CD4-positive, alpha-beta memory T cell (primary cell): ENCODE measurements at places on chromosomes 6 and 20. TPM values are rescaled to one million over a fixed set of nuclear protein-coding genes. Genes with fewer than 3 reads are reported as not detected.

DNA sequence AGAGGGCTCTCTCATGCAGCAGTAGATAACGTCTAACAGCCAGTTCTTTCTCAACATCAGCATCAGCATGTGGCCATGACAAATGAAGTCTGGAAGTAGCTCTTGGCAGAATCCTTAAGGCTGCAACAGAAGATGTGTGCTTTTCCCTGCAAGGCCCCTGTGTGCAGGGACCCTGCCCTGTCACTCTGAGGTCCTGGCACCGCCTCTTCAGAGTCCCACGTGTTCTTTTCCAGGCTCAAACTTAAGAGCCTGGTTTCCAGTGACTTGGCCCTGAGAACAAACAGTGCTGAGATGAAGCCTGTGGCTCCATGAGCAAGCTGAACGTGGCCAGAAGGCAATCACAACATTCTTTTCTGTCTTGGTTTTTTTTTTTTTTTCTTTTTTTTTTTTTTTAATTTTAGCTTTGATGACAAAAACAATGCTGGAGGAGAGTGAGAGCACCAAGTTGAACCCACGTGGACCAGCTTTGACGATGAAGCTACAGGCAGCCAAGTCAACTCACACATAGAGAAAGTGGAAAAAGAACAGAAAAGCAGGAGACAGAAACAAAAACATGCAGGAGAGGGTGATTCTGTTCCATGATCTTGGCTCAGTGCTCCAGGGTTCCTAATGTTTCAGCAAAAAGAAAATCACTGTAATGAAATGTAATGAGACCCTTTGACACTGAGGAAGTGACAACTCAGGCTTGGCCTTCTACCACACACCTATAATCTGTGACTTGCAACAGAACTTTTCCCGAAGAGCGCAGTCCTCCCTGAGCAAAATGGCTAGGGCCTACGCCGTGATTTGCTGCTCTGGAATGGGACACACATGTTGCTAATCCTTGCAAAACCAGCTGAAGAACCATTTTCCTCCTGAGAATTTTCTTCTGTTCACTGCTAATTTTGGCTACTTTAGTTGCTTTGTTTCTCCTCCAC is 86.1 kb downstream of the FOXC1 start:
- no peak for DNase-seq
- H3K36me3 ChIP-seq: no peaks in the 10 kb centered on the region
- H3K27ac ChIP-seq: no peak overlapping the region
- no peak overlapping the region for H3K4me3 ChIP-seq

GRCh38 chr6:129776542-129777330 is 66.8 kb upstream of the ARHGAP18 start:
- no peak overlapping the region for H3K4me3 ChIP-seq
- no peaks in the 10 kb centered on the region for H3K36me3 ChIP-seq
- H3K27me3 ChIP-seq: no peaks in the 10 kb centered on the region
- H3K27ac ChIP-seq: no peak overlapping the region
- DNase-seq: no peak

DNA sequence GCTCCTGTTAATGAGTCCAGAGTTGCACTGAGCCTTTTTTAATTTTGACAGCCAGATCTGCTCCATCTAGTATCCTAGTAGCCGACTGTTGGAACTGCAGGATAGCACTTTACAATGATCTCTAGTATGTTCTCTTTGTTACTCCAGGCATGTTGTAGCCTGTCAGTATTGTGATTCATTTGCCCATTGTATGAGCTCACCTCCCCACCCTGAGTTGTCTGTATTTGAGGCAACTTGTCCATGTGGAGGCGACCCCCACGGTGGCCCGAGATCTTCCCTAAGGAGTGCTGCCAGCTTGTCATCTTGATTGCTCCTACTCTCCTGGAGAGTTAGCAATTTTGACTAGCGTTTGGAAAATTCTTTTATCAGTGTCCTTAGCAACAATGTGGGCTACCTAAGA is 67.2 kb downstream of the DHX35 start:
- peaks cover 5% of the 10 kb centered on the region for H3K36me3 ChIP-seq
- H3K4me1 ChIP-seq: peaks cover 19% of the 10 kb centered on the region
- no peak overlapping the region for H3K4me3 ChIP-seq
- DNase-seq: no peak

DNA sequence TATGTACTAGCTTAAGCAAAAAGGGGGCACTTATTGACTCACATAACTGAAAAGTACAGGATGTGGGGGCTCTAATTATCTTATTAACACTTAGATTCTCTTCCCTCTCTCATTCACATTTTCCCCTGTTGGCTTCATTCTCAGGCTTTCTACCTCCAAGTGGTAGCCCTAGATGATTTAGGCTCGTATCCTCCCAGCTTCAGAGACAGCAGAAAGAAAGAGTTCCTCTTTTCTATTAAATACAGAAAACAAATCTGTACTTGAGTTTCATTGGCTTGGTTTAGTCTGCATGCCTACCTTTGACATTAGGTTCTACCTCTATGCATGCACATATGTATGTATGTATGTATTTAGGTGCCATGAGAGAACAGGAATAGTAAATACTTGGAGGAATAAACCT is 15.5 kb upstream of the E2F3 start:
- H3K4me1 ChIP-seq: no peaks in the 10 kb centered on the region
- H3K4me3 ChIP-seq: no peak overlapping the region
- H3K27me3 ChIP-seq: no peaks in the 10 kb centered on the region
- H3K27ac ChIP-seq: no peak overlapping the region

GRCh38 chr6:18380158-18380836 is 6.9 kb upstream of the RNF144B start:
- no peak for DNase-seq
- no peak overlapping the region for H3K4me3 ChIP-seq

GRCh38 chr6:145017516-145017915 is 717.8 kb downstream of the EPM2A start:
- no peaks in the 10 kb centered on the region for H3K4me1 ChIP-seq
- no peaks in the 10 kb centered on the region for H3K27me3 ChIP-seq
- H3K36me3 ChIP-seq: no peaks in the 10 kb centered on the region
- no peak for DNase-seq
- no peak overlapping the region for H3K4me3 ChIP-seq

- no peak overlapping the region for H3K4me3 ChIP-seq
- H3K27ac ChIP-seq: no peak overlapping the region
- H3K27me3 ChIP-seq: no peaks in the 10 kb centered on the region
- H3K4me1 ChIP-seq: no peaks in the 10 kb centered on the region
- no peaks in the 10 kb centered on the region for H3K36me3 ChIP-seq
These were observed 42.3 kb upstream of the COL21A1 start for GRCh38 chr6:56289721-56290120.

GRCh38 chr6:93218096-93218495 is 201.3 kb downstream of the EPHA7 start:
- no peak overlapping the region for H3K4me3 ChIP-seq
- no peak for DNase-seq
- H3K27me3 ChIP-seq: no peaks in the 10 kb centered on the region
- H3K36me3 ChIP-seq: no peaks in the 10 kb centered on the region
- no peak overlapping the region for H3K27ac ChIP-seq

GRCh38 chr20:9555781-9556180 is 41.4 kb downstream of the LAMP5 start:
- H3K4me3 ChIP-seq: no peak overlapping the region
- H3K36me3 ChIP-seq: no peaks in the 10 kb centered on the region
- no peaks in the 10 kb centered on the region for H3K4me1 ChIP-seq
- DNase-seq: no peak
- no peak overlapping the region for H3K27ac ChIP-seq

- peaks cover 12% of the 10 kb centered on the region for H3K4me1 ChIP-seq
- no peak for DNase-seq
- H3K4me3 ChIP-seq: peak overlapping the region; percentile 49
These were observed 9.8 kb downstream of the DUSP15 start for GRCh38 chr20:31860390-31861134.

GRCh38 chr6:163683105-163683622 is 268.6 kb downstream of the QKI start:
- no peak for DNase-seq
- no peaks in the 10 kb centered on the region for H3K27me3 ChIP-seq
- no peak overlapping the region for H3K4me3 ChIP-seq
- no peaks in the 10 kb centered on the region for H3K4me1 ChIP-seq
- no peaks in the 10 kb centered on the region for H3K36me3 ChIP-seq

DNA sequence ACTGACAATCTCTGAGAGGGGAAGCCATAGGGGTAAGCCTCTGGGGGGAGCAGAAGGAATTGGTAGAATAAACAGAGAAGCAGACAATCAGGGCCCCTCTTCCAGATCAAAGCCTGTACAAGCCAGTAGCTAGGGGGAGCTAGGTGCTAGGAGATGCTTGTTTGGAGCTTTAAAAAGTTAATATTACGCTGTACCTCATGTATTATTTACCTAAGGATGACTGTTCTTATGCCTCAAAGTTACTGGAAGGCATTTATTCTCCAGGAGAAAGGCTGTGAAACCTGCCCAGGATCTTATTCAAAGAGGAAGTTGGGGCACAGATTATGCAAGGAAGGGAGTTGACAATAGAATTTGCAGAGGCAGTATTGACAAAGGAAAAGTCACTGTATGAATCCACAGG is 111.8 kb upstream of the SLC35F1 start:
- H3K4me3 ChIP-seq: no peak overlapping the region
- no peak for DNase-seq
- H3K27me3 ChIP-seq: no peaks in the 10 kb centered on the region

DNA sequence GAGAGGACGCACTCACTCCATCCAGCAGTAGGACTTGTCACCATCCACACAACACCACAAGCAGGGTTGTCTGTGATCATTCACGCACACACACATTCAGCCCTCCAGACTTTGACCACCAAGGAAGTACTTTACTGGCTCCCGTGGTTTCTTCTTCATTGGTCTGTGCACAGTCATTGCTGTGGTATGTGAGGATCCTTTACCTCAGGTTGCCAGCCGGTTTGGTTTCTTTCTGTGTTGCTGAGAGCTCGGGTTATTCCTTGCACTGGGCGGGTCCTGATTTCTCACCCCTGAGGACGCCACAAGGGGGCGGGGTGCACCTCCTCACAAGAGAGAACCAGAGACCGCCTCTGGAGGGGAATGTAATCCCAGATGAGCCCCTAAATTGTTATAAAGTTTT is 11.2 kb downstream of the SLC35A1 start:
- H3K36me3 ChIP-seq: peaks cover 4% of the 10 kb centered on the region
- no peak for DNase-seq
- H3K4me1 ChIP-seq: no peaks in the 10 kb centered on the region
- no peak overlapping the region for H3K27ac ChIP-seq

DNA sequence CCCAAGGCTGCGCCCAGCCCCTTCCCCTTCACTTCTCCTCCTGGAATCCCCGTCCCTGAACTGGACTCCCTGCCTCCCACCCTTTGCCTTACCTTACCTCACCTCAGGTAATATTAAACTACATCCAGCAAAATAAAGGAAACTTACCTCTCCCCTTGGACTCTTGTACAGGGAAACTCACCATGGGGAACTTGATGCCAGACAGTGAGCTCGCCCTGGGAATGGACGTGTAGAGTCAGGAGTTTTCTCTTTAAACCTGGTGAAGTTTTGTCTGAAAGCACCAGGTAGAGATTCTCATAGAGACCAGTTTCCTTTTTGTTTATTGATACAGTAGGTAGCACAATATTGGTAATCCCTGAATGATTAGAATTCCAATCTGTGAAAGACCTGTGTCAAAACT is 544 bp upstream of the HLA-C start:
- H3K27me3 ChIP-seq: no peaks in the 10 kb centered on the region
- H3K4me1 ChIP-seq: peaks cover 51% of the 10 kb centered on the region
- DNase-seq: no peak
- peak overlapping the region; percentile 100 for H3K27ac ChIP-seq
- peak overlapping the region; percentile 94 for H3K4me3 ChIP-seq

DNA sequence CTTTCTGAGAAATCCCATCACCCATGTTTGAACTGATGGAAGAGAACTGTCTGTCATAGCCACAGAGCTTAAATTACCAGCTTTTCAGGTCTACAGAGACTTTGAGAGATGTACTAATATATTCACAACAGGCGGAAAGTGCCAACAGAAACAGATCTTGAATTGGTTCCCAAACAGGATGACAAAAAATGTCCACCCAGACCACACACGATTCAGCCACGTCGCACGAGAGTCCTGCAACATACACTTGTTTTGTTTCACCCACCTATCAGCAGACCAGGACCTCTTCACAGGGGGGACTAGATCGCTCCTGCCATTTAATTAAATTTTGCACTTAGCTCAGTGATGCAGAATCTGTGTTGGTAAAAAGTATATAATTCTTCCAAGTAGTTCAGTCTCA is 187.1 kb upstream of the CEP162 start:
- H3K4me3 ChIP-seq: no peak overlapping the region
- DNase-seq: no peak
- H3K36me3 ChIP-seq: no peaks in the 10 kb centered on the region
- H3K4me1 ChIP-seq: no peaks in the 10 kb centered on the region

DNA sequence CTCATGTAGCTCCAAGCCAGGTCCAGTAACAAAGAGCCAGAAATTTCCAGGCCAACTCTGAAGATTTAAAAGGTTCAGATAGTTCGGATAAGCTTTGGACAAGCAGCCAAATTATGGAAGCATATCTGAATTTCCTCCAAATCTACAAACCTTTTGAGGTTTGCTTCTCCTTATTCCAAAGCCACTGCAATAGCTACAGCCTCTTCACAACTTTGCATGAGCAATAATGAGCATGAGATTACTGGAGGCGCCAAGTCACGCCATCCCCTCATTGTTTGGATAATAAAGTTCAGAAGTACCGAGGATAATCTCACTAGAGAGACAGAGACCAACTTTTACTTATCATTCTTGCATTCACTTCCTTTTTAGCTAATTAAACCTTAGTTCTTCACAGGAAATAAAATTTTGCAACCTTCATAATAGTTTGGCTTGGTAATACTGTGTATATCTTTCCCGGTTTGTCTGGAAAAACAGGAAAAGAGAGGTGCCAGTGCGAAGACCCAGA is 329.6 kb upstream of the RSPO3 start:
- no peak overlapping the region for H3K4me3 ChIP-seq
- no peak overlapping the region for H3K27ac ChIP-seq
- no peak for DNase-seq
- no peaks in the 10 kb centered on the region for H3K4me1 ChIP-seq
- no peaks in the 10 kb centered on the region for H3K27me3 ChIP-seq

The TRIM38 gene
- 37.7 TPM for total RNA-seq

The PDYN gene
- total RNA-seq: not detected

The SLC25A27 gene
- total RNA-seq: 2.3 TPM

The RAD21L1 gene
- total RNA-seq: not detected

The MYCT1 gene
- total RNA-seq: not detected

The ADGRF5 gene
- not detected for total RNA-seq
